ENCODE measurements at places on chromosomes 11 and 22.

DNA sequence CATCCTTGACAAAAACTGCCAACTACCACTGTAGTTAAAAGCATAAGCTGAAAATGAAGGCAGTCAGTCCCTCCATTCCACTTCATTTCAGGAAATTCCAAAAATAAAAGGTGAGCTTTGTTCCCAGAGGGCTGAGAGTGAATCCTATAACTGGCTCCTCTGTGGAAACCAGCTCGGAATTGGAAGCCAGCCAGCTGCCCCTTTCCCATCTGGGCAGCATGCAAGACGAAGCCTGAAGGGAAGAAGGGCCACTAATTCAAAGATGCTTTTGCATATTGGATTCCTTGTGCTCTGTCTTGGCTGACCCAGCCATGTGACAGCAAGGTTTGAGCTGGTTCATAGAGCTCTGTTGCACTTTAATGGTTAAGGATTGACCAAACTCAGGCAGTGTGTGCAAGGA is 83.4 kb downstream of the ALX4 start:
- no peak for DNase-seq

DNA sequence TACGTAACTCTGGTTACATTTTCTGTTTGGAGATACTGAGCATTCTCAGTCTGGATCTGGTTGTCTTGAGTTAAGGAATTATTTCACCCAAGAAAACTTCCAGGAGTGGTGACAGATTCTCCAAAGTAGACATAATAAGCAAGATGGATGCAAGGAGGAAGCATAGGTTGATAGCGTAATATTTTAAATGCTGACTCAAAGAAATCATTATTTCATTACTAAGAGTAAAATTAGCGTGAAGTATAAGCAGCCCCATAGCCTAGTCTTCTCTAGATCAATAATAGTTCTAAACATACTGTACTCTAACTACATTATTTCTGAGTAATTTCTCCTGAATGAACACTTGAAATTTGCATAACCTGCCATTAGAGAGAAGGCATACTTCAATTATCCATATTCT is 57.5 kb upstream of the MS4A8 start:
- DNase-seq: no peak

GRCh38 chr11:26227883-26228502 is 103.9 kb upstream of the ANO3 start:
- no peak for DNase-seq

DNA sequence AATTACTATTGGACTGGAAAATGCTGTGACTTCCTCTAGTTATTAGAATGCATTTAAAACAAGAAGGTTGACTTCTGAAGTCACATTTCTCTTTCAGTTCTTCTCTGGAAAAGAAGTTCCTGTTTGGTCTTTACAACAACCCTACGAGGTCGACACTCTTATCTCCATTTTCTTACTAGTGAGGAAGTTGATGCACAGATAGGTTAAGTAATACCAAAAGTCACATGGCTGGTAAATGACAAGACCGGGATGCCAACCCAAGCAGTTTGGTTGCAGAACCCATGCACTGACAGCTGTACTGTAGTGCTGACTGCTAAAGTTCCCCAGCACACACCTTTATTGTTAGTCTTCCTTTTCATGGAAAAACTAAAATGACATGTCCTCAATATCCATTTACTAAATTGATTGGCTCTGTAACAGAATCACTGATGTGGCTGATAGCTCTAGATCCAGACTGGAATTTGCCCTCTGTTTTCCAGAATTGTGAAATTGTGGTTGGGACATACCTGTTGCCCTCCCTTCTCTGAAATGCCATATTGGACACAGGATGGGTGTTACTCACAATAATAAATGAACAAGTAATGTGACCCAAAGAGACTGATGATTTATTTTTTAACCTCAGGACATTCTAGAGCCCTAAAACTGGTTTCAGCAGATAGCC is 9.4 kb upstream of the TECTA start:
- DNase-seq: no peak

DNA sequence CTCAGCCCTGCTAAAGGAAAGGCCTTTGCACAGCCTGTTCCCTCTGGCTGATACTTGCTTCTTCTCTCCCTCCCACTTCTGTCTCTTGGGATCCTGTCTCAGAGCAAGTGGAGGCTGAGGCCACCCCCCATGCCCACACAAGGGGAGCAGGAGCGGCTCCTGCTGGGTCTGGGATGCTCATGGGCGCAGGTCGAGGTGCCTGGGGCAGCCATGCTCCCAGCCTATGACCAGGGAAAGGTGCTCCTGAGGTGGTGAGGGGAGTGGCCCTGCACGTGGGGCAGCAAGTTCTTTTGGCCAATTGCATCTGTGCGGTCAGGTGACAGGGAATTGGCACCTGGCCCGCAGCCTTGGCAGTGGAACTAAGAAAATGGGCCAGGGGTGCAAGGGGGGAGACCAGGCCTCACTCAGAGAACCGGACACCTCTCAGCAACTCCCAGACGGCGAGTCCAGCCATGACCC is 1.5 kb downstream of the MAPK11 start:
- no peak for DNase-seq

GRCh38 chr22:43310311-43310710 is 32.9 kb downstream of the SCUBE1 start:
- no peak for DNase-seq

DNA sequence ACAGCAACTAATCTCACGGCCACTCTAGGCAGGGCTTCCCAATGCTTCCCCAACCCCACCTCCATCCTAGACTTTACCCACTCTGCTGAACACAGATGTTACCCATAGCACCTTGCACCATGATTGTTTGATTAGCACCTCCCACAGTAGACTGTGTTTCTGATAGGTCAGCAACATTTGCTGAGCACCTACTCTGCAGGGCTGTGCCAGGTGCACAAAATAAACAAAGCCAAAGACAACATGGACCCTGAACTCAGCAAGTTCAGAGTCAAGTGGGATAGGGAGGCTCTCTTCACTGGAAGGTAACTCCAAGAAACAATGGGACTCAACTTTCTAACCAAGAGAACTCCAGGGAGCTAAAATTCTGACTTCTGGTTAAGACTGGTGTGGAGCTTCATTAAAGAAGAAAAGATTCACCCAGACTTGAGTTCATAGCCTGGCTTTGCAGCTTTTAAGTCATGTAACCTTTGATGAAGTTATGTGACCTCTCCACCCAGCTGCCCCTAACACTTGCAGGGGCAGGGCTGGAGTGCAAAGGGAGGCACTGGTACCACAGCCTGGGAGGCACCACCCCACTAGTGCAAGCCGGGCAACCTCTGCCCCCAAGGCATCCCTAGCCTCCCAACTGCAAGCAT is 6.7 kb upstream of the RTN4RL2 start:
- no peak for DNase-seq

Data from stimulated activated CD8-positive, alpha-beta memory T cell treated with anti-CD3 and anti-CD28 coated beads, Interleukin-7, amount 100 ng/mL, for 1 hour (primary cell).